Stomach (tissue), 19 donors: ENCODE measurements at places on chromosomes 2 and 18. TPM values are rescaled to one million over a fixed set of nuclear protein-coding genes. Genes with fewer than 3 reads are reported as not detected.

GPR35 gene
- total RNA-seq = 11.7 TPM

TTL gene
- total RNA-seq = 23.5 TPM

TBR1 gene
- total RNA-seq = not detected

OTOS gene
- not detected for total RNA-seq

SPDYA gene
- total RNA-seq = not detected

GALNT14 gene
- total RNA-seq = not detected

DSEL gene
- total RNA-seq = 5.8 TPM

DNA sequence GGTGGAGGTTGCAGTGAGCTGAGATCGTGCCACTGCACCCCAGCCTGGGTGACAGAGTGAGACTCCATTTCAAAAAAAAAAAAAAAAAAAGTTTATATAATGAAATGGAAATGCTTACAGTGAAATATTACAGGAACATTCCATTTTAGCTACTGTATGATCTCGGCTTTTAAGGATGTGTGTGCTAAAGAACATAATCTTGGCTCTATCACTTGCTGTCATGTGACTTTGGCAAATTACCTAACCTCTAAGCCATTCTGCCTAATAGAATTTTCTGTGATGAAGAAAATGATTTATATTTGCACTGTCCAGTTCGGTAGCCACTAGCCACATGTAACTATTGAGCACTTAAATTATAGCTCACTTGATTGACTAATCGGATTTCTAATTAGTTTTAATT is 36.3 kb downstream of the SMAD4 start:
- DNase-seq = no peak

DNA sequence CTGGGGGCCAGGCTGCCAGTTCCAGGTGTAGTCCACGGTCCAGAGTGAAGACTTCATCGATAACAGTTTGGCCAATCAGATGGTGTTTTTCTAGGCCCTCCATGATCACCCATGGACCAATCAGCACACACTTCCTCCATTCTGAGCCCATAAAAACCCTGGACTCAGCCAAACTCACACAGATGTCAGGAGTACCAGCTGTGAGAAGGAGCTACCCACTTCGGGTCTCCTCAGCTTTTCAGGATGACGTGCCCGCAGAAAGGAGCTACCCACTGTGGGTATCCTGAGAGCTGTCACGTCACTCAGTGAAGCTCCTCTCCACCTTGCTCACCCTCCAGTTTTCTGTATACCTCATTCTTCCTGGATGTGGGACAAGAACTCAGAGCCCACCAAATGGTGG is 210.0 kb upstream of the RASGRP3 start:
- no peak for DNase-seq

GRCh38 chr2:165122521-165122920 is 81.3 kb downstream of the SCN3A start:
- no peak for DNase-seq

GRCh38 chr2:64538764-64539433 is 14.8 kb downstream of the AFTPH start:
- DNase-seq = no peak

GRCh38 chr2:22999951-23000350 is 385.0 kb upstream of the KLHL29 start:
- DNase-seq = no peak

GRCh38 chr2:223767341-223767740 is 70.0 kb downstream of the AP1S3 start:
- DNase-seq = no peak

DNA sequence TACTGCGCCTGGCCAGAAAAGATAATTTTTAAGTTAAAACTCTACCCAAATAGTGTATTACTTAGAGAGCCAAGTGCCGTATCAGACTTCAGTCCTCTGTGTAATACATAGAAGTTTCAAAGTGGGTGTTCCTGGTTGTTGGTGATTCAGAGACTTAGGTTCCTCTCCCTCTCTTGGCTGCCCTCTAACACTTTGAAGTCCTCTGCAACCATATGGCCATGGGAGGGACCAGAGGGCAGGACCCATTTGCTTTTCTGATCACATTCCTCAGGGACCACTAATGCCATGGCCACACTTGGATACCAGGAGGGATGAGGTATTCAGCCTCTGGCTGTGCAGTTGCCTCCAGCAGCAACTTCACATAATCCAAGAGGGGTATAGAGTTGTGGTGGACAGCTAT is 131.5 kb downstream of the CAPN13 start:
- DNase-seq = no peak

DNA sequence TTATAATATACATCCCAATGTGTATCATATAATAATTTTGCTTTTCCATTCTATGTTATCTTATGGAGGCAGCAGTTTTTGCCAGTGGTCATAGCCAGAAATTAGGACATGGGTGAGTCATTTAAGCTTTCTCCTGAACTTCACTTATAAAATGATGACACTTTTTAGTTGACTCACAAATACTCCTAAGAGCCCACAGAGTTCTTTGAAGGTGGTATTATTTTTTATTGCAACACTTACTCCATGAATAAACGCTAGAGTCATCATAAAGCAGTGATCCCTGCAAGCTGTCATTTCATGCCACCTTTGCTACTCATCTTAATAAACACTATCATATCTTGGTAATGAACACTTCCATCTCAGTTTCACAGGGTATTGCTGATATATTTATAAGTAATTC is 69.9 kb upstream of the MAPRE2 start:
- no peak for DNase-seq

GRCh38 chr2:141728142-141728541 is 402.7 kb downstream of the LRP1B start:
- no peak for DNase-seq

DNA sequence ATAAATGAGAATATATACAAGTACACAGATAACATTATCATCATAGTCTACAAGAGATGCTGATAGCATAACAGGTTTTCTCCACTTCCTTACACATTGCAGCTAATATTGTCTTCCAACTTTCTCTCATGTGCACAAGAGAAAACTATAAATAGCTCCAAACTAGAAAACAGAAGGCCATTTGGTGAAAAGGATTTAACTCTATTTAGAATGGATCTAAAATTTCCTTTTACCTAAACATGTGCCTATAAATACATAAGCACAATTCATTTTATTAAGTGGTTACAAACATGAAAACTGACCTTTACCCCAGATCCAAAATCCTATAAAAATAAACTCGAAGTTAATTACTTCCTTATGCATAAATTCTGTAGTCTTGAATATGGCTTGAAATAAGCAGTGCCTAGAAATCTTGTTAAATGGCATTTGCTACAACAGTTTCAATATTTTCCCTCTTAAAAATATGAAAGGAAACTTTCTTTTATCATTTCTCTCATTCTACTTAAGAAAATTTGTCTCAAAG is 41.6 kb downstream of the SLC25A12 start:
- peak; percentile 2 for DNase-seq

DNA sequence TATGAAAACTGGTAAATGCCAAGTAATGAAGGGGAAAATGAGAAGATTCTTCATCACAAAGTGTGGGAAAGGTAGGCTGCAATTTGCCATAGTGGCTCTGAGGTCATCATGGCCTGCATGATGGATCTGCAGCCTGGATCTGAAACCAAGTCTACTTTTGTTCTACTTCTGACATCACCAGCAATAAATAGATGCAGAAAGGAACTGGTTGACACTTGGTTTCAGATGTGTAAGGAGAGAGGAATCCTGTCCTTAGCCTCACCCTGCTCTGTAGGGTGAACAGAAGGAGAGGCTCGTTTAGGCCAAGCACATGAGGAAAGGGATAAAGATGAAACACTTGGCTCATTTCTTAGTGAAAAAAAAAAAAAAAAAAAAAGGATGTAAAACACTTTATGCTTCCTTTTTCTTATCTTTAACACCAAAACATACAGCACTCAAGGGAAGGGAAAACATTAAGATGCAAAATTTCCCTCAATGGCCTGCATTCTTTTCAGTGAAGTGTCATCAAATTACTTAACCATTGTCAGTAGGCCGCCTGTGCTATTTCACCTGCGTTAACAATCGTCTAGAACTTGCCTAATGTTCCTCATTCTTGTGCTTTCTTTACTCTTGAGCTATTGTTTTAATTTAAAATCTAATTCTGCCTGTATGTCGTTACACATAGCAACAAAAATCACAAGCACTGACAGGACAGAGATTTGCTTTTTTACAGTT is 3.9 kb downstream of the NEB start:
- no peak for DNase-seq

DNA sequence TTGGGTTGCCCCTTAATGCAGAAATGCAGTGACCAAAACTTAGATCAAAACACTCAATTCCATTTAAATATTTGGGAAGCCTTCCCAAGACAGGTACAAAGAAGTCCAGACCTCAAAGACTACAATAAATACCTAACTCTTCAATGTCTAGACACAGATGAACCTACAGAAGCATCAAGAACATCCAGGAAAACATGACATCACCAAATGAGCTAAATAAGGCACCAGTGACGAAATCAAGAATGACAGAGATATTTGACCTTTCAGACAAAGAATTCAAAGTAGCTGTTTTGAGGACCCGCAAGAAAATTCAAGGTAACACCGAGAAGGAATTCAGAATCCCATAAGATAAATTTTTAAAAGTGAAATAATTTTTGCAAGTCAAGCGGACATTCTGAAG is 140.2 kb downstream of the XIRP2 start:
- DNase-seq = no peak
